Activated T-cell treated with anti-CD3 and anti-CD28 coated beads, Interleukin-2, amount 50 U/mL, for 72 hours (primary cell): ENCODE measurements at places on chromosomes 3 and 15. TPM values are rescaled to one million over a fixed set of nuclear protein-coding genes. Genes with fewer than 3 reads are reported as not detected.
A peak's percentile ranks its signal among the peaks of the same experiment; 100 is the strongest.

ARL14 gene
- not detected for total RNA-seq

THBS1 gene
- total RNA-seq = 1.3 TPM

SUSD5 gene
- total RNA-seq = not detected

SPATA12 gene
- total RNA-seq = not detected

DZIP1L gene
- total RNA-seq = 0.46 TPM

PLXND1 gene
- 4.2 TPM for total RNA-seq

CATSPER2 gene
- 4.5 TPM for total RNA-seq

ST8SIA2 gene
- total RNA-seq = not detected

DNA sequence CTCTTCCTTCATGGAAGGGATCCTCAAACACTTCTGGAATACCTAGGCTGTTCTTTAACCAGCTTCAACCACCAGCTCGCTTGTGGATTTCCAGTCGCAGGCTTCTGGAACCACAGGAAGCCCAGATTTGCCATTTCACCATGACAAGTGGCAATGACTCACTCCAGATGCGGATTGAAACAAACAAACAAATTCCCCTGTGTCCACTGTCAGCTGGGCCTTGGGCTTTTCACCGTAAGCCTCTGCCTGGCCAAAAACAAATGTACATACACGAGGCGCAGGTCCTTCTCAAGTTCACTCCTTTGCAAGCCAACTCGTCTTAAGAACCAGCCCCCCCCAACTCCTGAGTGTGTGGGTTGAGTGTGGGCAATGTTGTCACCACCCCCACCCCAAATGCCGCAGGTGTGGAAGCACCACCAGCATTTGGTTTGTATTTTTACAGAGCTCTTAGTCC, 8.8 kb downstream of the BCL6 start:
- peak overlapping the region; percentile 95 for H3K4me3 ChIP-seq
- peak; percentile 28 for DNase-seq
- H3K4me1 ChIP-seq = peaks cover 55% of the 10 kb centered on the region

DNA sequence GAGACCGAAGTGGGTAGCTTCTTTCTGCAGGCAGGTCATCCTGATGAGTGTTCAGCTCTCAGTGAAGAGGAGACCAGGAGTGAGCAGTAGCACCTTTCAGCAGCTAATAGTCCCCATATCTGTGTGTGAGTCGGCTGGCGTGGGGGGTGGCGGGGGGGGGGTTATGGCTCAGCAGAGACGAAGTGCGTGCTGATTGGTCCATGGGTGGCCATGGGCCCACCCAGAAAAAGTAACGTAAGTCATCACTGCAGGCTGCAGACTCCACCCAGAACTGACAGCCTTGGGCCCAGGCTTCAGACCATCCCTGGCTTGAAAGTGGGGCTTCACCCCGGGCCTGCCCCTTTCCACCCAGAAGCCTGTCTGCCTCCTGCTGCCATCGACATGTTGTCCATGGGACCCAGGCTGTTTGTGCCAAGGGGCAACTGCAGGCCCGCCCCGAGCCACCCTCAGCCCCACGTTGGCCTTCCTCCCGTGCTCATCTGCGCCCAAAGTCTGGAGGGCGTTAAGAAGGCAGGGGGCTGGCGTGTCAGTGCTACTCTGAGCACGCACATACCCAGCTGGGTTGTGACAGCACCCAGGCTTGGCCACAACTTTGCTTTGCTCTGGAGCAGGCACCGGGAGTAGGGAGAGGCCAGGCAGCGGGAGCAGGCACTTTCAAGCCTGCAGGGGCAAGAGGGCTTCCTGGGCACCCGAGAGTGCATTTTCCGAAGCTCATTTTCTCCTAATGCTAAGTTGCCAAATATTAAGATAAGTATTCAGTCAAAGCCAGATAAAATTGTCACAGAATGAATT, 511.7 kb upstream of the CDIN1 start:
- no peak overlapping the region for H3K4me3 ChIP-seq
- no peak for DNase-seq

GRCh38 chr3:190608850-190609589, 95.1 kb downstream of the IL1RAP start:
- no peak overlapping the region for H3K27ac ChIP-seq
- DNase-seq = no peak
- peaks cover 11% of the 10 kb centered on the region for H3K4me1 ChIP-seq
- H3K4me3 ChIP-seq = no peak overlapping the region

- H3K27ac ChIP-seq = no peak overlapping the region
- H3K4me3 ChIP-seq = no peak overlapping the region
- no peaks in the 10 kb centered on the region for H3K4me1 ChIP-seq
Measured at GRCh38 chr3:53234130-53234840, 21.5 kb downstream of the TKT start.

DNA sequence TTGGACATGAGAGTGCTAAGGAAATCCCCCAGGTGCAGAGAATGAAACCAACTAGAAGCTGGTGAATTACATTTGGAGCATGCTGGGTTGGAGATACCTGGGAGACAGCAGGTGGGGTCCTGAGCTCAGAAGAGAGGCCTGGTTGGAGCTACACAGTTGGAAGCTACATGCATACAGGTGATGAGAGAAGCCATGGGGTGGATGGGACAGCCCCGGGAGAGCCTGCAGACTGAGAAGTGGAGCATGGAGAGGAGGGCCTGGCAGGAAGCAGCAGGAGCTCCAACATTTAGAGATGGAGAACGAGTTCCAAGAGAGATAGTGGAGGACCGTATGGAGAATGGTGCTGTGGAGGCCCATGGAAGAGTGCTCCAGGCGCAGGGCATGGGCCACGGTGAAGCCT, 10.2 kb downstream of the PAQR5 start:
- H3K4me3 ChIP-seq = no peak overlapping the region
- no peaks in the 10 kb centered on the region for H3K36me3 ChIP-seq
- no peak overlapping the region for H3K27ac ChIP-seq
- H3K4me1 ChIP-seq = no peaks in the 10 kb centered on the region
- DNase-seq = no peak
- H3K27me3 ChIP-seq = peaks cover 39% of the 10 kb centered on the region

DNA sequence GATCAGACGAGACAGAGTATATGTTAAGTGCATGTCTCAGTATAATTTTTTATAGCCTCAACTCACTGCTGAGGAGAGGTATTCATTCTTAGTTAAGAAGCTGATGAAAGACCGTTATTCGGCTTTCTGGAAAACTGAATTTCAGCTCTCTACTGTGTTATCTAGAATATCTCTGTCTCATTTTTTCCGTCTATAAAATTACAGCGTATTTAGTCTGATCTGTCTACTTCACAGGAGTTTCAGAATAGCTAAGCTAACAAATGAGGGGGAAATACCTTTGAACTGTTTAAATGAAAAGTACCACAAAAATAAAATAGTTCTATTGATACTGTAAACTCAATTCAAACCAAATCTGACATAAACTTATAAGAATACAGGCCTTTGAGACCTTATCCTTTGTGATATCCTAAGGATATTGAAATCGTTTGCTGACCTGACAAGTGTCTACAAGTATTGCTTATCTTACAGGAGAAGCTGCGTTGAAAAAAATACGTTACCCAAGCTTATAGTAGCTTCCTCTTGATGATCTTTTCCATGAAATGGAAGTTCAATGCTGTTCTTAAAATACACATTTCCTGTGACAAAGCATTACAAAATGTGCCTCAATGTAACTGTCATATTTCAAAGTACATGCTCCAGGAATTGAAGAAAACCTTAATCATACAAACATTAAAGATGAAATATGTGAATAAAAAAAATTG, 104.6 kb downstream of the IL1RAP start:
- no peak for DNase-seq
- H3K27me3 ChIP-seq = no peaks in the 10 kb centered on the region
- H3K27ac ChIP-seq = peak overlapping the region; percentile 99

GRCh38 chr15:49918121-49918520, 200.9 kb downstream of the ATP8B4 start:
- no peak for DNase-seq
- peaks cover 12% of the 10 kb centered on the region for H3K27me3 ChIP-seq
- no peak overlapping the region for H3K4me3 ChIP-seq
- no peaks in the 10 kb centered on the region for H3K4me1 ChIP-seq
- H3K36me3 ChIP-seq = no peaks in the 10 kb centered on the region

- peaks cover 33% of the 10 kb centered on the region for H3K4me1 ChIP-seq
- peaks cover 6% of the 10 kb centered on the region for H3K36me3 ChIP-seq
- no peak for DNase-seq
- H3K27me3 ChIP-seq = peaks cover 6% of the 10 kb centered on the region
Measured at GRCh38 chr3:61522626-61523025, 38.7 kb upstream of the PTPRG start.

GRCh38 chr15:51757450-51757849, 6.1 kb downstream of the TMOD2 start:
- DNase-seq = no peak
- H3K36me3 ChIP-seq = no peaks in the 10 kb centered on the region
- H3K4me1 ChIP-seq = peaks cover 5% of the 10 kb centered on the region
- peaks cover 12% of the 10 kb centered on the region for H3K27me3 ChIP-seq

DNA sequence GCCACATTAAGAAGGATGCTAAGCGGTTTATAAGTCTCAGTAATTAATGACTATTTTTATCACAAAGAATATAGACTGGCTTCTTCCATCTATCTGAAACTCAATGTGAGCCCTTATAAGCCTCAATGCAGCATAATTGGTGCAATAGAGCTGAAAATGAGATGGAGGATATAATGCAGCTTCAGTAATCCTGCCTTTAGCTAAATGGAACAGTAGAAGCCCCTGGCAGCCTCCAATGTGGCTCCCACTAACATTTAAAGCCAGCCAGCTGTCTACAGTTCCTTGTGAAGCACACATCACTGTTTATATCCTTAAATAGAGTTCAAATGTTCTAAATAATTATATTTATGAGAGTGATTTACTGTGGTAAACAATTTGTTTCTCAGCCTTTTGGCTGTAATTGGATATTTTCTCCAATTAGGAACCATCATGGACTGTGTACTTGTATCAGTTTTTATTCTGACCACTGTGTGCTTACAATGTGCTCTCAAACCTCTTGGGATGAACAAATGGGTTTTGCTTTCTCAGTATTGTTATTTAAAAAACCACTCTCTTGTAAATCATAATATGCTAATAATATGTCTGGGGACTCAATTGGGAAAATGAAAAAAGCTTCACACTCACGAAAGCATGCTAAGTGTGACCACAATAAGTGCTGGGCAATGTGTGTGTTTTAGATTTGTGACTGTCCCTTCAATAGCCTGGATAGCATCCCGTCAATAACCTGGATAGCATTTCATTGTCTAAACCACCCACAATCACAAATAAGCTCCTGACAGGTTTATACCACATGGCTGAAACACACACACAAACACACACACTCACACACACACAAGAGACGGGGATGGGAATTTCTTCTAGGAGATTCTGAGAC, 366.6 kb downstream of the GBE1 start:
- H3K4me1 ChIP-seq = no peaks in the 10 kb centered on the region
- no peak overlapping the region for H3K27ac ChIP-seq
- no peaks in the 10 kb centered on the region for H3K27me3 ChIP-seq
- no peak overlapping the region for H3K4me3 ChIP-seq
- H3K36me3 ChIP-seq = no peaks in the 10 kb centered on the region
- no peak for DNase-seq

GRCh38 chr3:174439331-174440252, 419.5 kb upstream of the NAALADL2 start:
- no peak overlapping the region for H3K27ac ChIP-seq
- H3K4me1 ChIP-seq = peaks cover 18% of the 10 kb centered on the region
- H3K27me3 ChIP-seq = peaks cover 31% of the 10 kb centered on the region
- peak overlapping the region; percentile 38 for H3K4me3 ChIP-seq
- peaks cover 4% of the 10 kb centered on the region for H3K36me3 ChIP-seq
- no peak for DNase-seq

- peaks cover 28% of the 10 kb centered on the region for H3K27me3 ChIP-seq
- H3K4me1 ChIP-seq = peaks cover 6% of the 10 kb centered on the region
- H3K36me3 ChIP-seq = peaks cover 3% of the 10 kb centered on the region
- H3K4me3 ChIP-seq = no peak overlapping the region
- no peak for DNase-seq
- H3K27ac ChIP-seq = no peak overlapping the region
Measured at GRCh38 chr15:59376733-59377132, 4.1 kb upstream of the MYO1E start.
